ENCODE measurements at places on chromosomes 11 and 22.
A peak's percentile ranks its signal among the peaks of the same experiment; 100 is the strongest.

GRCh38 chr11:4665424-4665823 is 21.6 kb downstream of the OR51E1 start:
- no peak for DNase-seq

- DNase-seq, result no peak
Observed at GRCh38 chr11:70883973-70884623, 368.3 kb downstream of the SHANK2 start.

- DNase-seq, result no peak
Observed at GRCh38 chr11:83278351-83278750, 7.8 kb downstream of the CCDC90B start.

GRCh38 chr22:42410708-42411107 is 21.5 kb downstream of the NFAM1 start:
- DNase-seq, result no peak

GRCh38 chr11:61887839-61888494 is 3.4 kb downstream of the FADS3 start:
- DNase-seq, result no peak

DNA sequence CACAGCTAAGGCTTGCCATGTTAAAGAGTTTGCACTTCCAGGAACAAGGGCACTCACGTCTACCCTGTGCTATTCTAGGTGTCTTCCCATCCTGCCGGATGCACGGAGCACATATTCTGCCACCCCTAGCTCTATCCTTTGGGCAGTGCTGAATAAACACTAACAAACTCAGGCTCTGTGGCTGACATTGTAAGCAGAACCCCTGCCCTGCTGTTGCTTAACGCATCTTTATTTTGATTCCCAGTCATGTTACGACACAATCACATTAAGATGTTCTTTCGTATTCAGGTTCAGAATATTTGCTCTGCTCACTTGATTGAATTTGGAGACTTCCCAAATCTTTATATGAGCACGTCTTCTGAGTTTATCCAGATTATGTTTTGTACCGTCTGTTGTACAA is 3.7 kb upstream of the HDHD5 start:
- no peak for DNase-seq

DNA sequence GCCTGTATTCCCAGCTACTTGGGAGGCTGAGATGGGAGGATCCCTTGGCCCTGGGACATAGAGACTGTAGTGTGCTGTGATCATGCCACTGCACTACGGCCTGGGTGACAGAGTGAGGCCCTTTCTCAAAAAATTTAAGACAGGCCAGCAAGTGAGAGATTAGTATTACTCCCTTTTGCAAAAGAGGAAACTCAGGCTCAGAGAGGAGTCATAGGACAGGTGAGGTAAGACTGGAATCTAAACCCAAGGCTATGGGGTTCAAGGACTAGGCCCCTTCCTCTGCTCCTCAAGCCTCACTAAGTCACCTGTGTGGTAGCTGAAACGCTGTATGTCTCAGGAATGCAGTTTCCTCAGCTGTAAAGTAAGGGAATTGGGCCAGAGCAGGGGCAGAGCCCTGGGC is 1.6 kb upstream of the P2RY2 start:
- DNase-seq, result no peak

- no peak for DNase-seq
Observed at GRCh38 chr11:111370270-111370901, 8.7 kb downstream of the POU2AF1 start.

DNA sequence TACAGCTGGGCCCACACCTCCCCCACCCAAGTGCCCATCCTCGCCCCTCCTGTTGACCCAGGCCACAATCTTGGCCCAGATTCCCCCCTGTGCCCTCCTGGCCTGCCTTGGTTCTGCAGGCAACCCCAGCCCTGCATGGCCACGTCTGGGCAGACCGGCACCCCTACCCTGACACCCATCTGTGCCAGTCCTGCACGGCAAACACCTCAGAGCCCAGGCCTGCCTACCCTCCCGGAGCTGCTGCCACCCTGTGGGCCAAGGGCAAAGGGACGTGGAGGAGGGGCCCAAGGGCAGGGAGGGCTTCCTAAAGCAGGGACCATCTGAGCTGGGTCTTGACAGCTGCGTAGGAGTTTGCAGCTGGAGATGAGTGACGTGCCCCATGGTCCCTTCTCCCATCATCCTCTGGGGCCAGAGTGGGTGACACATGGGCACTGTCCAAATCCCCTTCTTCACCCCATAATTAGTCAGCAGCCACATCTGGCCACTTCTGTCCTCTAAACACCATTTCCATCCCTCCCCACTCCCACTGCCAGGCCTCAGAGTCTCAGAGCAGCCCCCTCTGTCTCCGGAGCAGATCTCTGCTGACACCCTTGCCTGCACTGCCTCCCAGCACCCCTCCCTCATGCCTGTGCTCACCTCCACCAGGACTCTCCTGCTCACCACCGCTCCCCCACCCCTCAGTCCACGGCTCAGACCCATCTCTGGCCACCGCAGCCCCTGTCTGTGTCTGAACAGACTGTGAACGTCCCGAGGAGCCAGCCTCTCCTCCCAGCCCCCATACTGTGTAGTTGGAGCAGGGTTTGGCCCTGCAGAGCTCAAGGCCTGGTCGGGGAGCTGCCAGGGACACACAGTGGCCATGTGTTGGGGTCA is 35.6 kb upstream of the PPARA start:
- no peak for DNase-seq

- no peak for DNase-seq
Observed at GRCh38 chr11:7490054-7490453, 4.7 kb downstream of the OLFML1 start.

- DNase-seq, result no peak
Observed at GRCh38 chr11:15011776-15012345, 39.7 kb upstream of the CALCA start.

- DNase-seq, result no peak
Observed at GRCh38 chr11:111561306-111561705, 20.8 kb downstream of the LAYN start.

- DNase-seq, result no peak
Observed at GRCh38 chr22:29148826-29149225, 56.9 kb upstream of the EMID1 start.

DNA sequence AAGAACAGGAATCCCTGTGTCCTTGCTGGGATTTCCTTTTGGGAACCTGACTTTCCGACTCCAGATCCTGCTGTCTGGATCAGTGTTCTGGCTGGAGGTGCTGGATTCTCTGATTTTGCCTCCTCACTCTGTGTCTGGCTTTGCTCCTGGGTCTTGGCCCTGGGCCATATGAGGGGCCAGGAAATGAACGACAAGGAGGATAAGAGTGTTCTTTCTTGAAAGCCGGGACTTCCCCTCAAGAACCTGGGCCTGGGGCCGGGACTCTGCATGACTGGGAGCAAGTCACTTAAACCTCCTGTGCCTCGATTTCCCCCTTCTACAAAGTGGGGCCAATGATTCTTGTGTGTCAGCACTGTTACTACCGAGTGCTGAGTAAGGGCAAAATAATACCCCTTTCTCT is 2.9 kb upstream of the MYO7A start:
- no peak for DNase-seq

DNA sequence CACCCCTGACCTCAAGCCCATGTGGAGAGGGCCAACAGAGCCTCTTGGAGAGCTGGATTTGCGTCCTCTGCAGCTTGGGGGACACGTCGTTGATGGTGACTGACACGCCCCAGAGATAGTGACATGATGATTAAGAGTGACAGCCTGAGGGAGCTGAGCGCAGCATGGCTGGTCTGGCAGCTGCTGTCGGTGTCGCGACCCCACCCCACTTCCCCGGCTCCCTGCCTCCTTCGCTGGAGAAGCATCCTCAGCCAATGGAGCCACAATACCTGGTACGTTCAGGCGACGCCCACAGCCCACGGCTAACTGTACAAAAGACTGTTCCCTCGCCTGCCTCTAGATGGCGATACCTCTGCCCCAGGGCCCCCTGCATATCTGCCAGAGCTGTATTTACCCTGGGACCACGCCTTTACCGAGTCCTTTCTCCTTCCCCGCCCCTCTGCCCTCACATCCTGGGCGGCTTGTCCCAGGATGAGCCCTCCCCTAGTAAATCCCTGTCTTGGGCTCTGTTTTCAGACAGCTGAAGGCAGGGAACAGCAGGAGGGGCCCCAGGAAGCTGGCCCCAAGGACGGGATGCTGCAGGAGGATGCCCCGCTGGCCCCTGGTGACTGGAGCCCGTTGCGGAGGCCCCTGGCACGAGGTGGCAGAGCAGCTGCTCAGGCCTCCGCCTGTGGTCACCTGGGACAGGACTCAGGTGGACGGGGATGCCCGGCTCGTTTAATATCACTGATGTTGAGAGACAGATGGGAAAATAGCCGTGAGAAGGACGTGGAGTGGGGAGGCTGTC is 90.6 kb downstream of the RPS6KA4 start:
- peak; percentile 87 for DNase-seq

GRCh38 chr11:132999516-132999915 is 532.8 kb downstream of the OPCML start:
- DNase-seq, result no peak

- no peak for DNase-seq
Observed at GRCh38 chr11:112511911-112512310, 251.3 kb upstream of the PLET1 start.
